ENCODE measurements at places on chromosomes 2 and 18.

DNA sequence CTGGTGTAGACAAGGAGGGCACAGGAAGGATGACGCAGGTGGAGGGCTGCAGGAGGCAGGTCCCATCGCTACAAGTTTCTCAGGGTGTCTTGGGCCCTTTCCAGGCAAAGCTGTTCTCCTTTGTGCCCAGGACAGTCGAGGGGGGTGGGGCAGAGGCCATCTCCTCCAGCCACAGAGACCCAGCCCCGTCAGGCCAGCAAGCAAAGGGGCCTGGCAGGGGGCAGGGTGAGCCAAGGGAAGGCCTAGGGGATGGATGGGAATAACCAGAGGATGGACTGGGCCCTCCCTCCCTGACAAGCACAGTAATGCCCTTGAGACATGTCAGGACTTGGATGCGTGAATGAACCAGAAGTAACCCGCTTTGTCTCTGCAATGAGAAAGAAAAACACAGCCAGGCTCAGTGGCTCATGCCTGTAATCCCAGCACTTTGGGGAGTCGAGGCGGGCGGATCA lies 6.3 kb downstream of the TCF23 start:
- no peak for DNase-seq
- no peaks in the 10 kb centered on the region for H3K4me1 ChIP-seq
- H3K27ac ChIP-seq: no peak overlapping the region
- no peak overlapping the region for H3K4me3 ChIP-seq
- H3K27me3 ChIP-seq: no peaks in the 10 kb centered on the region

- H3K27me3 ChIP-seq: no peaks in the 10 kb centered on the region
- DNase-seq: peak; percentile 82
- no peaks in the 10 kb centered on the region for H3K36me3 ChIP-seq
- H3K27ac ChIP-seq: peak overlapping the region; percentile 75
- H3K4me3 ChIP-seq: no peak overlapping the region
Observed at GRCh38 chr2:85998071-85998991, 107.4 kb downstream of the POLR1A start.

DNA sequence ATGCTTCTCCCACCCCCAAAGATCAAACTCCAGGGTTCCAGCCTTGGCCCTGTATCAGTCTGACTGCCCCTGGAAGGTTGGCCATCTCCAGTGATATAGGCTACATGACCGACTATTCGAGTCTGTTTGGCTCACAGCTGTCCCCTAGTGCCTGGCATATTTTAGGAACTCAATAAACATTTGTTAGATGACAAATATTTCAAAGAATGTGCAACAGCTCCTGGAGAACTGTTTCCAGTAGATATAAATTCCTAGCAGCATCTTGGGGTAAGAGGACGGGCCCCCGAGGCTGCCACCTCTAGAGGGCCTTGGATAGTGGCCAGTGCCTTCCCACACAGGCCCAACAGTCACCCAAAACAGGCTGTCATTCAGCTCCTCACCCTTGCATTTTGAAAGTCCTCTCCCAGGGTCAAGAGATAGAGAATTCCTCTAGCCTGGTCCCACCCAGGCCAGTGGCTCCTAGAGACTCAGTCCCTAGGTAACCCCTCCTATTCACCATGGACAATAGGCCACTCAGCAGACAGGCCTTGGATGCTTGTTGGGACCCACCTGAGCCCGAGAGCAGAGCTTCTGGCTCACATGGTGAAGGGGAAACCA lies 45.1 kb upstream of the ATP6V1B1 start:
- H3K27ac ChIP-seq: no peak overlapping the region
- H3K36me3 ChIP-seq: no peaks in the 10 kb centered on the region
- peaks cover 34% of the 10 kb centered on the region for H3K27me3 ChIP-seq
- DNase-seq: peak; percentile 48
- H3K4me3 ChIP-seq: no peak overlapping the region

DNA sequence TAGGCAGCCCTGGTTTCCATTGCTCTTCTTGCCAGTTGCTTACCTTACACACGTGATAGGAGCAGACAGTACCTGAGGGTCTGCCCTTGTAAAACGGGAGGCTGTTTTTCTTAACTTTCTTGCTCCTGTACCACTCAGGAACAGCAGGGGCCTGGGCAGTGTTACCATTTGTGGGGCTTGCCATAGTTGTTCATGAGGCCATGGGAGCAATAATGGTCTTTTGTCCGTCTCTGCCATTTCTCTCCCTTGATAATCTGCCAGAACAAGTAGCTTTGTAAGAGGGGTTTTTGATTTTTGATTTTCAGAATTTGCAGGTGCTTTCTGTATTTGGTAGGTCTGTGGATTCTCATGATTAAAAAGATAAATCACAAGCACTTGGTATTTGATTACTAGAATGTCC lies 259.0 kb downstream of the PHLPP1 start:
- no peak overlapping the region for H3K27ac ChIP-seq
- DNase-seq: no peak
- no peaks in the 10 kb centered on the region for H3K4me1 ChIP-seq
- H3K36me3 ChIP-seq: peaks cover 12% of the 10 kb centered on the region
